ENCODE measurements at places on chromosomes 3 and 15.

GRCh38 chr15:25633862-25634261 lies 195.0 kb upstream of the UBE3A start:
- no peak for DNase-seq

DNA sequence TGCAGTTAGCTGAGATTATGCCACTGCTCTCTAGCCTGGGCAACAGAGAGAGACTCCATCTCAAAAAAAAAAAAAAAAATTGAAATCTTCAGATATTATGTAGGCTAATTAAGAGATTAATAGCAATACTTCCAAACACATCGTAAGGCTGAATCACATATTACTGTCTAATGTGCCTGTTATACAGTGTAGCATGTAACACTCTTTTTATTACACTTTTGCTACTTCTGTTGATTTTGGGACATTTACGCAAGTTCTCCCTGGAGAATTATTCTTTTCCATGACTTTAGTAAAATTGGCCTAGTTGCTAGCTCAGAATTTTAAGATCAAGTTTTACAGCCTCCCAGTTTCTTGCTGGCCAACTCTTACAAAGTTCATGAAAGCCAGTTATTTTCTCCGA lies 605.2 kb downstream of the NAALADL2 start:
- DNase-seq: no peak

DNA sequence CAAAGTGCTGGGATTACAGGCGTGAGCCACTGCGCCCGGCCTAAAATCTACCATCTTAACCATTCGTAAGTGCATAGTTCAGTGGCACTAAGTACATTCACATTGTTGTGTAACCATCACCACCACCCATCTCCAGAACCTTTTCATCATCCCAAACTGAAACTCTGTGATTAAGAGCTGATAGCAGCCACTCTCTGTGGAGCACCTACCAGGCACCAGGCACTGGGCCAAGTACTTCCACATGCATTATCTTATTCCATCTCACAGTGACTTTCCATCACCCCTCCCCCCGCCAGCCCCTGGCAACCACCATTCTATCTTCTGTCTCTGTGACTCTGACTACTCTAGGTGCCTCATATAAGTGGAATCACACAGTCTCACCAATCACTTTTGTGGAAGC lies 2.3 kb upstream of the INSYN1 start:
- DNase-seq: no peak

DNA sequence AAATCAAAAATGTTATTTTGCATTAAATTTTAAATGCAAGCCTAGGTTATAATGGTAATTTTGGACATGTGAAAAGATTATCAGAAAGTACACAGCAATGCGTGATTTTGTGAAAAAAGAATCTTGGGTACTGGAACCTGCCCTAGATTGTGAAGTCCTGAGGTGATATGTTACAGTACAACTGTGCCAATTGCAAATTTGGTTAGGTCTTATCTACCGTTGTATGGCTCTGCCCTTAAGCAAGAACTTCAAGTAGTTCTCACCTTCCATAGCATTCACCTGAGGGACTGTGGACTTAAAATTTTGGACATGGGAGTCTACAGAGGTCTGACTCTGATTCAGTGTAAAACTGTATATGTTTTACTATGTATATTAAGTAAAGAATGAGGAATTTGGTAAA lies 140.2 kb downstream of the PEX5L start:
- no peak for DNase-seq

DNA sequence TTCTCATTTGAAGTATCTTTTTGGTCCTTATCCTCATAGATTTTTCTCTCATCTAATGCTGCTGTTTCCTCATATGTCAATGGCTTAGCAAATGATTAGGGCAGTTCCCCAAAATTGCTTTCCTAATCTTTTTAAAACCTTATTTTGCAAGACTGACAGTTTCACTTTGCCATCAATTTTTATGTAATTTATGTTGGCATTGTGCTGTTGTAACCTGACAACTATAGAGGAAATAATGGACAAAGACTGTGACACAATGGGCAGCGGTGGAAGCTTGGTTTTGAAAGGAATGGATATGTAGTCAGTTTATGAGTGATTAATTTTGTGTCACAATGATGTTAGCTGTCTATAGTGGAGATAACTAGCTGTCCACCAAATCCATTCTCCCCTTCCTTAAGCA lies 10.6 kb upstream of the SH3BP5 start:
- DNase-seq: no peak

DNA sequence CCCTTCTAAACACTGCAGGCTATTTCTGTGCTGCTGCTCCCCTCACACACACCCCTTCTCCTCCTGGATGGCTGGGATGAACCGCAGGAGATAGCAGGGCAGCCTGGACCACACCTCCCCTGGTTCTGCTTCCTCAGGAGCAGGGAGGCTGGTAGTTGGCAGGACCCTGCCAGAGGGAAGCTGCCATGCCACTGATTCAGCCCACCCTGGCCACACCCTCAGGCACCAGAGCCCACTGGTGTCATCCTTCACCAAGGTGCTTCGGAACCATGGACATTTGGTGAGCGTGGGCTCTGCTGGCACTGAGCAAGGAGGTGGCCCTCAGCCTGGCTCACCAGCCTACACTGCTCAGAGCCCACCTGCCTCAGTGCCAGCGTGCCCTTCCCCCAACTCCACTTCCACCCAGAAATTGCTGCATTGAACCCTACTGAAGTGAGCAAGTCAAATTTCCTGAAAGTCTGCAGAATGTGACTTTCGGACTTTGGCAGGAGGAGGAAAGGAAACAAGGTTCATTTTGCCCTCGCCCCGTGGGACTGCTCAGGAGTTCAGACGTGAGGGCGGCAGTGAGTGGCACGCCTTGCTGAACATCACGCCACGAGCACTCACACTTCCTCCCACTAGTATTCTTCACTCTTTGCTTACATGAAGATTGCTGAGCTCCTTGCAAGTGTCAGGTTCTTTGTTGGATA lies 26.3 kb downstream of the BMF start:
- no peak for DNase-seq

GRCh38 chr15:81297147-81297572 lies 26.8 kb downstream of the STARD5 start:
- no peak for DNase-seq

GRCh38 chr3:37770336-37770735 lies 91.3 kb upstream of the CTDSPL start:
- DNase-seq: no peak

GRCh38 chr3:100875239-100875638 lies 118.0 kb downstream of the ABI3BP start:
- no peak for DNase-seq

DNA sequence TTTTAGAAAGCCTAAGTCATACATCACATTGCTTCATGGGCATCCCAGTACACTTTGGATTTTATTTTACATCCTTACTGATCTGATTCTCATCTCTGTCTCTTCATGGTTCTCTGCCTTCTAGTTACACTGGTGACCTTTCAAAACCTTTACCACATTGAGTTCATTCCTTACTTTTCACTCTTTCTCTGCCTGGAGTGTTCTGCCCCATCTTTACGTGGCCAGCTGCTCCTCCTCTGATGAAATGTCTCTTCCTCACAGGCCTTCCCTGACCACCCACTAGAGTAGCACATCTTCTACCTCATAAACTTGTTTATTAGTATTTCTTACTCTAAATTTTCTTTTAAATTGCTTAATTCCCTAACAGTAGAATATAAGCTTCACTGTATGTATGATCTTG lies 17.7 kb downstream of the CTNNB1 start:
- no peak for DNase-seq

GRCh38 chr3:156509189-156510174 lies 45.4 kb downstream of the SSR3 start:
- DNase-seq: no peak

- DNase-seq: no peak
Observed at GRCh38 chr15:29854413-29854812, 32.1 kb upstream of the TJP1 start.

DNA sequence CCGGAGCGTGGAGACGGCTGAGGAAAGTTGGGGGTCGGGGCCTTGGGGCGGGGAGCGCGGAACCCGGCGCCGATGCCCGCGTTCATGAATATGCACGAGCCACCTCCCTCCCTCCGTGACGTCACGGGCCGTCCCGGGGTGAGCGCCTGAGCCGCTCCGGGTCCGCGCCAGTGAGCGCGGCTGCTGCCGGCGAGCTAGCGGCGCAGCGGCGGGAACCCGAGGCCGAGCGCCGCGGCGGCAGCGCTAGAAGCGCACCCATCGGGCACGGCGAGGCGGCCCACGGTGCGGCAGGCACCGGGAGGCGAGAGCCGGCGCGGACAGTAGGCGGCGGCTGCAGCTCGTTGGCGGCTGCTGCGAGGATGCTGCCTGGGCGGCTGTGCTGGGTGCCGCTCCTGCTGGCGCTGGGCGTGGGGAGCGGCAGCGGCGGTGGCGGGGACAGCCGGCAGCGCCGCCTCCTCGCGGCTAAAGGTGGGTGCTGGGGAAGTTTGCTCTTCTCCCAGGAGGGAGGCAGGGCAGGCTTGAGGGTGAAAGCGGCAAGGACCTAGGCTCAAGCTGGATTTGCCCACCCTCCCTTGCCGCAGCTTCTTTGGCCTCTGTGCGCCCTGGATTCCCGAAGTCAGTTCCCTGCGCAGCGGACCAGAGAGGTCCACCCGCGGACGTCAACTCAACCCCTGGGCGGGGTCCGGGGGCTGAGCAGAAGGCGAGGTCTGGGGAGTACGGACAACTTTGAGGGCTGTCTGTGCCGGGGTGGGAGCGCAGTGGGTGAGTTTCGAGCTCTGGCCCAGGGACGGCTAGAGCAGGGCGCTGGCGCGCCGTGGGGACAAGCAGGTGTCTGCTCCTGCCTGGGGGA lies at the start of gene CLSTN2:
Gene CLSTN2, plus strand, starts transcription at position 170 of the 850 bp plus-strand sequence.
- DNase-seq: no peak

DNA sequence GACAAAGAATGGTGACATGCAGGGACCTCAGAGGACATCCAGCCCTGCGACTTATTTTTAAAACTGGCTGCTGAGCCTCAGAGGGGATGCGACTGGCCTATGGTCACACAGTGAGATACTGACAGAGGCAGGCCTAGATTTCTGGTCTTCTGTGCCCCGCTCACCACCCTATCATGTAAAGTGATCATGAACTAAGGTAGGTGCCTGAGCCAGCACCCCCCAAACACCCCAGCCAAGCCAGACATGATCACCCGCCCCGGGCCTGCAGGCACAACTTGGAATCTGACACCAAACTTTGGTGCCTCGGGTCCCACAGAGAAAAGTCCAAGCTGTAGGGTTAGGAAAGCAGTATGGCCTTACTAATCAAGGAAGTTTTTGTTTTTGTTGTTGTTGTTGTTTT lies 33.9 kb upstream of the HHATL start:
- DNase-seq: no peak

DNA sequence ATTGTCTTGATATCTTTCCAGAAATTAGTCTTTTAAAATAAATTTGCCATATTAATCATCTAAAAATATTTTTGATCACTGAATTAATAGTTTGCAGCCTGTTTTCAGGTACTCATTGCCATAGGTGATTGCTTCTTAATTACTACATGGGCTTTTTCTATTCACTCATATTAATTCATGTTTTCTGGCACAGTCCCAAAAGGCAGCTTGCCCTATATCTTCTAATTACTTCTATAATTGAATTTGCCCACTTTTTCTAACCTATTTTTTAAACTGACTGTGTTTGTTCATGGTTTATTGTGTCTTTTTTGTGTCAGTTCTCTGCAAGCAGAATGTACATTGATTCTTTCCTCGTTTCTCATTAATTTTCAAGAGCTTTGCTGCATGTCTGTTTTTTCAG lies 85.7 kb upstream of the SOX2 start:
- no peak for DNase-seq

GRCh38 chr3:141455603-141456300 lies 31.1 kb upstream of the RASA2 start:
- DNase-seq: no peak

DNA sequence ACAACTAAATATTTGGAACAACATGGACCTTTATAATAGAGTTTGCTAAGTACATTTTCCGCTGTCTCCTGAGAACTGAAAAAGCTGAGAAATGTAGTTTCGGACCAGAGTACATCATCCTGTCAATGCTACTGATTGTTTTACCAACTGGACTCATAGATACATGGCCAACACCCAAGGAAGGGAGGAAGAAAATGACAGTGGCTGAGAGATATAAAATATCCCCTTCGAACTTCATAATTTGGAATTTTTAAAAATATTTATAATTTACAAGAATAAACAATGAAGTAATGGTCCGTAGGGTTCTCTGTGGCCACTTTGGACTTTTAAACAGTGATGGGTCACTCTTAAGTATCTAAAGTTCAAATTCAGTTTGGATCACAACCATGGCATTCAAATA lies 1042.7 kb downstream of the MCTP2 start:
- no peak for DNase-seq

DNA sequence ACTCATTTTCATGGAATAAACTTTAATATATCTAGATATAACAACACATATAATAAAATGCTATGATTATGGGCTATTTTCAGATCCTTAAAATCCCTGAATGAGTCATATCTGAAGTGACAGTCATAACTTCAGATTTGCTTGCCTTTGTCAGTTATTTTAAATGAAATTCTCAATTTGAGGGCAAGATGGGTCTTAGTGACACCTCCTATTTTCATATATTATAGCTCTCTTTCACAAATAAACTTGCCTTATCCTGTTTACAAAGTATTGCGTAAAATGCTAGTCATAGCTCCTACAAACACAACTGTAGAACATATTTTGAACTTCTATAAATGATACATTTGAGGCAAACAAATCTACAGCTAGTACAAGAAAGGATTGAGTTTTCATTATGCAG lies 6.2 kb upstream of the THRB start:
- DNase-seq: no peak

DNA sequence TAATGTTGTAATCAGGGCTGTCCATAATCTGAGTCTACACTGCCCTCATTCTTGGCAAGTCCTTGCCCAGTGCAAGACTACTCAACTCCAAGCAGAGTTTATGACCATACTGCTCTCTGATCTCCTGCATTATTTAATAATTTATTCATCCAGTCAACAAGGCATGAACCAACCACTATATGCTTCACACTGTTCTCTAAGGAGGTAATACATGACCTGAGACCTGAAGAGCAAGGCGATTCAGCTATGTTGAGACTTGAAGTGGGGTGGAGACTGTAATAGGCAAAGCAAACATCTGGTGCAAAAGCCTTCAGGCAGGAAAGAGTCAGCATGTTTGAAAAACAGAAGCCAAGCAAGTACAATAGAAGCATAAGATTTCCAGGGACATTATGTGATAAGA lies 1362.8 kb downstream of the ROBO2 start:
- no peak for DNase-seq

GRCh38 chr15:49024840-49025239 lies 21.4 kb downstream of the SECISBP2L start:
- no peak for DNase-seq

DNA sequence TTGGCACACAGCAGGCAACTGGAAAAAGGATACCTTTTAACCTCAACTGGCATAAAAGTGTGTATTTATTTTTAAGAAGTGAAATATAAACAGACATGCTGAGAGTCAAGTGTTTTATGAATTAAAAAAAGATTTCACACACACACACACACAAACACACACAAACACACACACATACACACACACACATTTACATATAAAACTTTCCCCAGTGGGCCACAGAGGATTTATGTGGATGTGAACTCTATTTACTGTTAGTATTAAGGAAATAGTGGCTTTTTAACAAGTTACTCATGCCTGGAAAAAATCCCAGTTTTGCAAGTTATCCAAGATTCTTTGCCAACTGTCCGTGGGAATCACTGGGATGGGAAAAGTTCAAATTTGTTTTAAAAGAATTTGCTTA lies 725.9 kb upstream of the NR2F2 start:
- DNase-seq: no peak

- no peak for DNase-seq
Observed at GRCh38 chr3:15918988-15919387, 121.2 kb upstream of the ANKRD28 start.

- DNase-seq: no peak
Observed at GRCh38 chr3:66428733-66429132, 72.1 kb downstream of the LRIG1 start.

Data from T-helper 9 cell (primary cell).